ENCODE measurements at places on chromosomes 6 and 20. TPM values are rescaled to one million over a fixed set of nuclear protein-coding genes. Genes with fewer than 3 reads are reported as not detected.

Gene LY6G5C
- 0.73 TPM for total RNA-seq

Gene ASIP
- total RNA-seq, result not detected

Gene MYL9
- total RNA-seq, result 31.0 TPM

GRCh38 chr6:158978757-158979156 lies 21.2 kb downstream of the RSPH3 start:
- no peak for DNase-seq
- no peaks in the 10 kb centered on the region for H3K4me1 ChIP-seq
- H3K27me3 ChIP-seq, result no peaks in the 10 kb centered on the region
- peaks cover 37% of the 10 kb centered on the region for H3K36me3 ChIP-seq
- no peak overlapping the region for H3K4me3 ChIP-seq

Gene OOEP
- 0.87 TPM for total RNA-seq

Gene GGTLC1
- not detected for total RNA-seq

DNA sequence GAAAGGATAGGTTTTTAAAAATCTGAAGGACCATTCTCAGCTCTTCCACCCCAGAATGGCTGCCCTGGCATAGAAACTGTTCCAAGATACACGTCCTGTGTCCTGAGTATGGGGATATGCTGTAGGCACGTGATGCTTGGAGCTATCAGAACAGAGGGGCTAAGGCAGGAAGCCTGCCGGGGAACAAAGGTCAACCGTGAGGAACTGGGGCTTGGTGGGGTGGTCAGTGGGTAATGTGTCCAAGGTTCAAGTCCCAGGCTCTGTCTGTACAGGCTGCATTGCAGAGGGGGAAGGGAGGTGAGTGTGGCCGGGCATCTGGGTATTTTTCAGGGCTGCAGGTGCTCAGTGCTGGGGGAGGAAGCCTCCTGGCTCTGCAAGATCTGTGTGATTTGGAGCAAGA lies 479.6 kb upstream of the CHD6 start:
- H3K4me3 ChIP-seq, result no peak overlapping the region
- no peaks in the 10 kb centered on the region for H3K36me3 ChIP-seq
- no peak overlapping the region for H3K27ac ChIP-seq
- peaks cover 16% of the 10 kb centered on the region for H3K4me1 ChIP-seq
- no peaks in the 10 kb centered on the region for H3K27me3 ChIP-seq
- no peak for DNase-seq

All from suprapubic skin (tissue), 4 donors.